ENCODE measurements at places on chromosomes 16 and 17.
A peak's percentile ranks its signal among the peaks of the same experiment; 100 is the strongest.

DNA sequence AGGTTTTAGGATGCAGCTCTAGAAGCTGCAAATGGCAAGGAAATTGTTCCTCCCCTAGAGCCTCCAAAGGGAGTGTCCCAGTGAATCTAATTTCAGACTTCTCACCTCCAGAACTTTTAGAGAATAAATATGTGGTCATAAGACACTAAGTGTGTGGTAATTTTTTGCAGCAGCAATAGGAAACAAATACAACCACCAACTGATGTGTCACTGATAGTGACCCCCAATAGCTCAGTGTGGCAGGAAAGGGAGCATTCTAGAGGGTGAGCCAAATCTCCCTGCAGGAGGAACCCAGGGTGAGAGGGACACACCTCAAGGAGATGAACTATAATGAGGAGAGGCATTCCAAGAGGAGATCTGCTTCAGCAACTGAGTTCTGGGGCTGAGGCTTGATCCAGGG is 4.1 kb downstream of the CCL4L2 start:
- no peak for DNase-seq

DNA sequence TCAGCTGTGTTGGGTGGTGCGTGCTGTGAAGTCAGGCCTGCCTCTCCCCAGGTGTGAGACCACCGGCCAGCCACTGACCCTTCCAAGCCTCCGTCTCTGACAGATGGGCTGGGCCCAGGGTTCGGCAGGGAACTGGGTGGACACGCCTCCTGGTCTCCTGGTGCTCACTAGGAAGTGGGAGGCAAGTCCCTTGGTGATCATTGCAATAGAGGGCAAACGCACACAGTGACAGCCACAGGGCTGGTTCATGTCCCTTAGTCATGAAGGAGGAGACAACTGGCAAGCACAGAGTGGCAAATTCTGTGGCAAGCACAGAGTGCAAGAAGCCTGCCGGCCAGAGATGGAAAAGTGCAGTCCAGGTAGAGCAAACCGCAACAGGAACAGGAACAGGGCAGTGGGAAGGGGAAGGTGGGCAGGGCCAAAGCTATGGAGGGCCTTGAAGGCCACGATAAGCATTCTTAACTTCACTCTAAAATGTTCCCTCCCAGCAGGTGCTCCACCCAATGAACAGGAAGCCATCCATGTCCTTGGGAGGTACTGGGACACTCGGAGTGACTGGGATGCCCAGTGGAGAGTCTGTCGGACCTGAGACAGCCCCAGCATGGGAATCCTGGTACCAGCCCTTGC is 21.9 kb downstream of the USP7 start:
- no peak for DNase-seq

GRCh38 chr17:12421646-12422306 is 243.9 kb upstream of the MYOCD start:
- no peak for DNase-seq

- peak; percentile 76 for DNase-seq
Observed at GRCh38 chr17:57902800-57903759, 52.1 kb downstream of the CUEDC1 start.

GRCh38 chr17:60141111-60142018 is 8.4 kb upstream of the CA4 start:
- DNase-seq: no peak

DNA sequence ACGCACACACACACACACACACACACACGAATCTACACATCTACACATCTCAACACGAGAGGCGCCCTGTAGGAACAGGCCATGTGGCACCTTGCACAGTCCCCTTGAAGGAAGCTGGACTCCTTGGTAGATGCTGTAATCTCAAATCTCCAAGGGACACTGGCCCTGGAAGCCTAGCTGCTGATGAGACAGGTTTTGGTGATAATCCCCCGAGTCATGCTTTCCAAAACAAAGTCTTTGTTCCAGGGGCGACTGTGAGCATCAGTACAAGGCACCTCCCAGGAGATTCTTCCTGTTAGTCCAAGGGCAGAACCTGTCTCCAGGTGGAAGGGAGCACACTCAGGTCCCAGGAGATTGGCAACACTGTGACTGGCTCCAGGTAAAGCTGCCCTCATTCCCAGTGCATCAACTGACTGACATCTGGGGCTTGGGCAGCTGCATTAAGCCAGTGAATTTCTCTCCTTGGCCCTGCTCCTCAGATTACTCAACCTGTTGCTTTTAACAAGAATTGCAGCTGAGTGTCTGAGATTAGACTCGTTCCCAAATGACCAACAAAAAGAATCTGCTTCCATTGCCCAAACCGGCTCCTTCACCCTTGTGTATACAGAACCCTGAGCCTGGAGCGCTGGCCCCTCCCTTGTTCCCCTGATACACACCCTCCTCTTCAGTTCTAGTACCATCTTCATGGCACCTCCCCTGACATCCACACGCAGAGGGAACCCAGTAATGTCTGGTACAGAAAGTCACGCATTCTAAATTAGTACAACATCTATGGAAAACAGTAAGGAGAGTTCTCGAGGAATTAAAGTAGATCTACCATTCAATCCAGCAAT is 13.9 kb upstream of the TNRC6C start:
- DNase-seq: no peak

GRCh38 chr17:74971069-74971841 is 1.3 kb downstream of the HID1 start:
- no peak for DNase-seq

- peak; percentile 52 for DNase-seq
Observed at GRCh38 chr17:80720610-80721577, 176.3 kb downstream of the RPTOR start.

- DNase-seq: no peak
Observed at GRCh38 chr17:80252871-80253270, 7.8 kb upstream of the RNF213 start.

DNA sequence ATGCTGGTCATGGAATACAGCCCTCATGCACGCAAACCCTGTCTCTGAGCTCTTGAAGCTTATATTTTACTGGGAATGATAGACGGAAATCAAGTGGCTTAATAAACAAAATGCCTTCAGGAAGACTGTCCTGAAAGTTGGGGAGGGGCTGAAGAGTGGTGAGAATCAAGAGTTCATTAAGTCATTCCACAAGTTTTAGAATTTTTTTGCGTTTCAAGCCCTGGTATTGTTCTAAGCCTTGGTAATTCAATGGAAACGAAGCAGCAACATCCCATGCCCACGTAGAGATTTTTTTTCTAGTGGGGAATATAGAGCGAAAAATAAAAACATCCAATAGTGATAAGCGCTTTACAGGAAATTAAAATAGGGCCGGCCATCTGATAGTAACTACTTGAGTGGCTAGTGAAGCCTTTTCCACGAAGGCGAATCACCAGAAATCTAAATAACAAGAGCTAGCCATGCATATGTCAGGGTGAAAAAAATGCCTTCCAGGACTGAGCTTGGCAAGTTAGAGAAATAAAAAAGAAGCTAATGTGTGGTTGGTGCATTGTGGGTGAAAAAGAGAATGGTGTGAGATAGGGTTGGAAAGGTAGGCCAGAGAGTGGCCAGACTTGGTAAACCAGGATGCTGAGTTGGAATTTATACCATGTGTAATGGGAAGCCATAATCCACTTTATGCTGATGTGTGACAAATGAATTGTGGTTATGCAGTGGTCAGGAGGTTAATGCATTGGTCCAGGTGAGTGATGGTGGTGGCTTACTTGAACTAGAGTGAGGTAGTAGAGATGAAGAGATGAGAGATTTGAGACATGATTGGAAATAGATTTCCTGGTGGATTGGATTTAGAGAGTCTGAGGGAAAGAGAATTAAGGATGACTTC is 772 bp downstream of the PFAS start:
- no peak for DNase-seq

GRCh38 chr16:7025616-7026190 is 306.9 kb upstream of the RBFOX1 start:
- no peak for DNase-seq

DNA sequence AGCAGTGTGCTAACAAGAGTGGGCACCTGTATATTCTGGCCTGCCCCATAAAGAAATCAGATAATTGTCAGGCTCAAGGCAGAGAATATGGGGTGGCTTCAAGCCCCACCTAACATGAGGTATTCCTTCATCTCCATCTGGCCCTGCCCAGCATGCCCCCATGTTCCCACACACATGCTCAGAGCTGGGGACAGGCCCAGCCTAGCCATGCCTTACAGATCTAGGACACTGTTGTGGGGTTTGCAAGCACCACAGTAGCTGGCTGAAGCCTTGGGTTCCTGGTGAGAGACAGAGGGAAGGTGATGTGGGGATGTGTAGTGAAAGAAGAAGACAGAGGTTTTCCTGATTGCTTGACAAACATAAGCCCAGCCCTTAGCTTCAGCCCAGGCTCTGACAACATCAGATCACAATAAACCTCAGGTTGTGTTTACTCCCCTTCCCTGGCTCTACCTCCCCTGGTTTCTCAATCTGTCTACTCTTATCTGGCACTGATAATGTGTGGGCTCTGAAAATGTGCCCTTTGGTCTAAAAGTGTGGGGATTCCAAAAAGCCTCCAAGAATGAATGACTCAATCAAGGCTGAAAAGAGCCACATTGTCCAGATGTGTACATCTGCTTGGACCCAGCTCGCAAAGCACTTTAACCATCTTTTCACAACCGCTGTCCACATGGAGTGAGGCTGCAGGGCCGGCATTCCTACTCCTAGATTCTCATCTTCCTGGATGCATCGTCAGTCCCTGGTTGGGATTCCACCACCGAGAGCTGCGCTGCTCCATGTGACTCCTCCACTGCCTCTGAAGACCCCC is 34.4 kb downstream of the CDRT4 start:
- no peak for DNase-seq

- no peak for DNase-seq
Observed at GRCh38 chr17:29836643-29837042, 93.4 kb downstream of the SSH2 start.

DNA sequence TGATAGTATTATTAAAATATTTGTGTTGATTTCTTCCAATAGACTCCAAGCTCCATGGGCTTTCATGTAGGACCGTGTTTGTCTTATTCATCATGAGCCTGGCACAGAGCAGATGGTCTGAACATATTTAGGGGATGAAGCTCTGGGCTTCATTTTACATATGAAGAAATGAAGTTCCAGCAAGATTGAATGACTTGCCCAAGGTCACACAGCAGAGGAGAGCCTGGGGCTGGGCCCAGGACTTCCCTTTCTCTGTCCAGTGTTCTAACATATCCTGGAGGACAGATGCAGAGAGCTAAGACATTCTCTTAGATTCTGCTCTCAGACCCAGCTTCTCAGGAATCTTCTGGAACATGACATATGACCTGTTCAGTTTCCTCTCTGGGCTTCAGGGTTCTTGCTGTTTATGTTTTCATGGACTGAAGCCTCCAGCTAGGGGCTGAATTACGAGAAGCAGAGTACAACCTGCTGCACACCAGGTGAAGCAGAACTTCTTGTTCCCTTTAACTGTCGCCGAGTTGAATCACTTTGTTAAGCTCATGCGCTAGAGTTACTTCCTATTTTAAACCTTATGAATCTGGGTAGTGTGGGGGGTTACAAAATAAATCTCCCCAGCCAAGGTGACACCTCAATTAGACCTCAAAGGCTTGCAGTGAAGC is 53.6 kb downstream of the GPRC5B start:
- no peak for DNase-seq

DNA sequence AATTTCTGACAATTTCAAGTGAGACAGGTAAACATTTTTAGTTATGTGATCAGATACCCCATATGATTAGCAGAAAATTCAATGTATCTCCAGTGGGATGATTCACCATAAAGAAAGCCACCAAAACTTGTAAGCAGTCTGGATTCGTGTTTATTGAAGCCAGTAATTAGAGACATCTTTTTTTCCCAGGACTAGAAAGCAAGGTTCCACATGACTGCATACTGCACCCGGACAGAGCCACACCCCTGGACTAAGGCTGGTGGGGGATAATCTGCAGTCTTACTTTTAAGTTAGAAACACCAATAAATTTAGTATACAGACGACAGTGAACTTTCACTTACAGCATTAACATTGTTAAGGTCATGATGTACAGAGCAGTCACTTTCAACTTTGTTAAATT is 24.2 kb upstream of the CMTM4 start:
- DNase-seq: no peak

GRCh38 chr16:75011634-75012307 is 12.9 kb downstream of the ZNRF1 start:
- DNase-seq: peak; percentile 95

DNA sequence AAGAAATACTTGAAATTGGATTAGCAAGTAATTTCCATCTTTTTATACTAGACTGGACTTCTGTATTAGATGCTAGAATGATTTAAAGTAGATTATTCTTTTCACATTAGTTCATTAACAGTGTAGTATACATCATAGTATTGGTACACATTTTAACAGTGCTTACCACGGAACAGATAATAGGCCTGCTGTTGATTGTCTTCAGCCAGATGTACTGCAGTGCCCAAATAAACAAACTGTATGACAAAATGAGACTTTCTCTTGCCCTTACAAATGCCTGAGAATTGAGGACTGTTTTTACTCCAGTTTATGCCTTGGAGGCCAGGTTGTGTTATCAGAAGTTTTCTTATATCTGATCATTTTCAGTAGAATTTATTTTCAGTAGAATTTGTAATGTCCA is 631 bp downstream of the EVI2A start:
- DNase-seq: no peak

DNA sequence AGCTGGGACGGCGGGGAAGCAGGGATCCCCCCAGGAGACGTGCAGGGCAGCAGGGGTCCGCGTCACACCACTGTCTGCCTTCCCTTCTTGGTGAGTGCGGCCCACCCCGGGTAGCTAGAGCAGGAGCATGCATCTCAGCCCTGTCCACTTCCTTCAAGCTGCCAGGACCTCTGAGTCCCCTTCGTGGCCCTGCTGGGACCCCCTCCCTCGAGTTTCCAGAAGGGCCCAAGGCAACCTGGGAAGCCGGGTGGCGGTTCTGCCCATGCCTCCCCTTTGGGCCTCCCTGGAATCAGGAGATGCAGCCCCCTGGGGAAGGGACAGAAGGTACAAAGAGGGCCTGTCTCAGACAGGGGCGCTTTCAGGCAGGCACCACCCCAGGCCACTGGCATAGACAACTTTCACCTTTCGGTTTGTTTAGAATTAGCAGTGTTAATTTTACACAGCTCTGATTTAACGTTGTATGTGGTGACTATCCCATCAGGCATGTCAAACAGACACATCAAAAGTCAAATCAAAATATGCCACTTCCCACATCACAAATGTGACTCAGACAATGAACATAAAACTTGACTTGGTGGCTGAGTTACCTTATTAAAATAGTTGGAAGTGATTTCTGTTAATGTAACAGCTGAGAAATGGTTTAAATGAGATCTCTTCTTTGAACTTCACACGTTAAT is 94.5 kb upstream of the METRNL start:
- no peak for DNase-seq

DNA sequence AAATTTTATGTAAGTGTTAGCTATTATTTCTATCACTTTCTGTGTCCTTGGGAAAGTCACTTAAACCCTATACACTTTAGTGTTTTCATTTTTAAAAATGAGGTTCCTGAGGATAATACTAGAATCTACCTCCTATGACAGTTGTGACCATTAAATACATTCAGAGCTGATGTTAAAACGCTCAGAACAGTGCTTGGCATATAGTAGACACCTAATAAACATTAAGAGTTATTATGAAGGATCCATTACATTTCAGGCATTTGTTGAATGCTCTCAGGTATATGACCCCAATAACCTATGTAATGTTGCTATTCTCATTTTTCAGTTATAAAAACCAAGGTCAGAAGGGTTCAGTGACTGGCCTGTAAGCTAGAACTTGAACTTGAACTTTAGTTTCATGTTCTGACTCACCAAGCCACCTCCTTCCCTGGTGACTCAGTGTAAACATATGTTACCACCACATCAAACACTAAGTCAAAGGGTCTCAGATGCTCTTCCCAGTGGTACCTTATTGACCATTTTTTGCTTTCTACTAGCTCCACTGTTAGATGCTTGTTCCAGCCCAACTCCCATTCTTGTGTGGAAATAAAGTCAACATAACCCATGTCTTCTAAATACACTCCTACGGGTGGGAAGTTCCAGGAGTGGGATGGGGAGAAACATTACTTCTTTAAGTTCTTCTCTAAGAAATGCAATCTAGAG is 47.6 kb downstream of the HSD17B2 start:
- DNase-seq: no peak
